Fibroblast of skin of abdomen (primary cell): ENCODE measurements at places on chromosomes 7 and 10.

GRCh38 chr7:55157764-55158105 lies 138.9 kb downstream of the EGFR start:
- no peak for DNase-seq

- DNase-seq = no peak
These were observed 66.8 kb downstream of the ZNF503 start for GRCh38 chr10:75334720-75335119.

DNA sequence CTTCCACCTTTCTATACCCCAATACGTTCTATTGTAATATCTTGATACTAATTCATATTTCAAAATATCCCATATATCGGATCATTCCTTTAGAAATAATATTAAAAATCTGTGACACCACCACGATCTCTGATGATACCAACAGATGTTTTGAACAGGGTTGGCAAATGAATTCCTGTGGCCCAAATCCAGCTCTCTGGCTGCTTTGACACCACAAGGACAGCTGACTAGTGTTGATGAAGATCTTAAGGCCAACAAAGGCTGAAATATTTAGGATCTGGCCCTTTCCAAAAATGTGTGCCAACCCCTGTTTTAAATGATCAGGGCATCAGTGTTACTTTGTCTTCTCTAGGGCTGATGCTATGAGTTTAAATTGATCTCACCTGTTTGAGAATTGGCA lies 380.7 kb upstream of the PFKP start:
- DNase-seq = no peak

GRCh38 chr7:74417419-74417971 lies 36.2 kb upstream of the GTF2IRD1 start:
- peak; percentile 51 for DNase-seq

- DNase-seq = no peak
These were observed 78.5 kb downstream of the CREB5 start for GRCh38 chr7:28490831-28491230.

DNA sequence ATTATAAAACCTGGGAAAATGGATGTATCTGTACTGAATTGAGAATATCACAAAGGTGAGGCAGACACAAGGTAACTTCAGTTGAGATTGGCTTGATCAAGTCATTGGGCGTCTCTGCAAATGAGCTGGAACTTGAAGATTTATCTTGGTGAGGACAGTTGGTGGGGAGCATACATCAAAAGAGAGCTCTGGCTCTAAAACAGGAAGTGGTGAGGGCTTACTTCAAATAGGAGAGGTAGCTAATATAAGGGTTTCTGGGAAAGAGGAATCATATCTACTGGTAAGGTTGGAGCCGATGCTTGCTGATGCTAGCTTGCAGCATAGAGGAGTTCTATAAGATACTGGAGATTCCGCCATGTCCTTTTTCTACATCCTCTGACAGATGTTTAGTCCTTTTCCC lies 39.9 kb upstream of the FGL2 start:
- no peak for DNase-seq

DNA sequence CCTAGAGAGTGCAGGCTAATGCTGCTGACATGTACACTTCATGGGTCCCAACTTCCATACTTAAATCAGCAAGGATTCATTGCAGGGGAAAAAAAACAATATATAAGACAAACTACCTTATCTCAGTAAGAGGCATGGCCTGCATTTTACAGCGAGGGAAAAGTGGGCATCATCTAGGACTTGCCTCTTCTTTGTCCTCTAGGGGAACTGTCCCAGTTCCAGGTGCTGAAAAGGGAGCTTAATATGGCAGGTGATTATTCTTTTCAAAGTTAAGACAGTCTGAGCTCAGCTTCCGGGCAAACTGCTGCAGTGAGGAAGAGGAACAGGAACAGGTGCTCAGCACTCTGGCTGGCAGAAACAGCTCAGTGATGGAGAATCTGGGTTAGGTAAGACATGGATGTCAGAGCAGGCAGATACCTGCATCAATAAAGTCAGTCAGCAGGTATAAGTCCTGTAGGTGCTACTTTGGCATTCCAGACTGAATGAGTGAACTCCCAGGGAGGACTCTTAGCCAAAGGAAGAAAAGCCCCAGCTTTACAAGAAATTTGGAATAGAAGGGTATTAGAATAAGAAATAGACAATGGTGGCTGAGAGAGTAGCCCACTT lies 147.2 kb downstream of the TMEM178B start:
- DNase-seq = no peak

DNA sequence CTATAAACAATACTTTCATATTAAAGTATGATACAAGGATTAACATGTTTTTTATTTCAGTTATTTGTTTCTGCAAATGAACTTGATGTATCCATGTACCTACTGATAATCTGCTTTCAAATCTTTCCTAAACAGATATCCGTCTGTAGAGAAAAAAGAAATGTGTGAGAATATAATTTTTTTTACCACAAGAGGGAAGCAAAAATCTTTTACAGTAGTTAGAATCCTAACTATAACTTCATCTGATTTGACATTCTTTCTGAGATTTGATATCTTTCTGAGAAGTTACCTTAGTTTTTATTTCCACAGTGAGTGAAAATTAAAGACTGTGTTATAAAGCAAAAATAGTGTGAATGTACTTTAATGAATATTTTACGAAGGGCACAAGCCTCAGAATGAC lies 203.9 kb upstream of the PCLO start:
- DNase-seq = no peak

DNA sequence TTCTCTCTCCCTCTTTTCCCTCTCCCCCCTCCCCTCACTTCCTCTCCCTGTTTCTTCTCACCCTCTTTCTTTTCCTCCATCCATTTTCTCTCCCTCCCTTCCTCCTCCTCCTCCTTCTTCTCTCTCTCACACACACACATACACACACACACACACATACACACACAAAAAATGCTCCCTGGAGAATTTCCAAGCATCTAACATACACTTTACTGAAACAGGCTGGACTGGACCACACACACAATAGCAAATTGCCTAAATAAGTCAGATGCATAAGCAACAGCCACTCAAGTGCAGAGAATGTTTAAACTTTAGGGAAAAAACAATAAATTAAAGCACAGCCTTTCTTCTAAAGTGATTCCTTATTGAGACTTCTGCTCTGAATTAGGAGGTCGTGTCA lies 267.7 kb downstream of the FGFR2 start:
- DNase-seq = no peak

DNA sequence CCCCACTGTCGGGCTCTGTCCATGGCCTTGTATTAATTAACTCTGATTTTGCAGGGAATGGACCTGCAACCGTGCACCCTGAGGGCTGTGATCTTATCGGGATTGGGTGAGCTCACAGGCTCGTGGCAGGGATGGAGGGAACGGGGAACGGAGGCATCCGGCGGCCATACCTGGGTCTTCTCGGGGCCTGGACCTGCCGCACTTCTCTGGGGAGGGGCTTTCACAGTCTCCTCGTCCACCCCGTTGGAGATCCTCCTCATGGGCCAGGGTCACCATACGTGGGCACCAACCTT lies 57.5 kb upstream of the SHH start:
- no peak for DNase-seq

DNA sequence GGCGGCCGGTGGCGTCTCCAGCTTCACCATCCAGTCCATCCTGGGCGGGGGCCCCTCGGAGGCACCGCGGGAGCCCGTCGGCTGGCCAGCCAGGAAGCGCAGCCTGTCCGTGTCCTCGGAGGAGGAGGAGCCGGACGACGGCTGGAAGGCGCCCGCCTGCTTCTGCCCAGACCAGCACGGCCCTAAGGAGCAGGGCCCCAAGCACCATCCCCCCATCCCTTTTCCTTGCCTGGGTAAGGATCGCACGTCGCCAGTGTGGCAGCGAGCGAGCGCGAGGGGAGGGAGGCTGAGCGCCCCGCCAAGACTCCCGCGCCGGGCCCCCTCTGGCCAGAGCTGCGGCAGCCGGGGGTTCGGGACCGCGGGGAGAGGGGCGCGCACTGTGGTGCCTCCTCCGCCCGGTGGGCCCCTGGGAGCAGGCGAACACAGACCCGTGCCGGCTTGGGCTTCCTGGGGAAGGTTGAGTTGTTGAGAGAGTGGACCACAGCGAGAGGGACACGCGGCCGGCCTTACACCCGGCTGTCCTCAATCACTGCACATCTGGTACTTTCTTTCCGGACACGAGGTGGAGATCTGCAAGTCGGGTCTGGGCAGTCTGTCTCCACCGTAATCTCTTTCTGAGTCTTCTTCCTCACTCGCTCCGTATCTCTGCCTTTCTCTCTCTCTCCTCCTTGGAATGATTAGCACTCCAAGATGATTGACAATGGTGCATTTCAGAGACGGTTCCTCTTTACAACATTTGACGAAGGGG lies 652 bp downstream of the HMX2 start:
- DNase-seq = no peak

DNA sequence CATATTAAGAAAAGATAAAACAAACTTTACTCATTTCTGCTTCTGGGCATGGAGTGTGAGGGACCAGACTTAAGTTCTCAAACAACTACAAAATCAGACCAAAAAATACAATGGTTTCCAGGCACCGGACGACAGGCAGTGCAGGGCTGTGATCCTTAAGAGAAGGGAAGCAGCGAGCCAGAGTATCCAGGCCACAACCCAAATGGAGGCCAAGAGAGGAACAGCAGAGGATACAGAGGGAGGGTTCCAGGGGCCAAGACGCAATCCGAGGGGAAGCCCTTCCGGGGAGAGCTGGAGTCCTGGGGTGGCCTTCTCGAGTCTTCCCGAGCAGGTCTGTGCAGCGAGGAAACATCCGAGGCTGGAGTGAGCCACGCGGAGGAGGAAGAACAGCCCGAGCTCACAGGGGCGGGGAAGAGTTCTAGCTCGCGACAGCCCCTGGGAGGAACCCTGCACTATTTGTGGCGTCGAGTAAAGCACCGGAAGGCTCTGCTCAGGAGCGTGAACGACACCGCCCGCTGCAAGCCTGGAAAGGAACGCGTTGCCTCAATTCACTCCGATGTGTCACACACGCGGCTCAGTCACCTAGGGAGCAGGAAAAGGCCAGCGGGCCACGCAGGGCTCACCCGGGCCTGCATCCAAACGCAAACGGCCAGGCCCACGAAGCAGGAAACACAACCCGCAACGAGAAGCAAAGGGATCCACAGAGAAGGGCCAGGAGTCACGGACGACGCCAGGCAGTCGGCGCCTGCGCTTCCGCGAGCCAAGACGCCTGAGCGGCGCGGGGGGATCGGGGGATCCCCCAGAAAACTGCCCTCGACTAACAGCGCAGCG lies 933 bp upstream of the RNF32 start:
- DNase-seq = peak; percentile 12

DNA sequence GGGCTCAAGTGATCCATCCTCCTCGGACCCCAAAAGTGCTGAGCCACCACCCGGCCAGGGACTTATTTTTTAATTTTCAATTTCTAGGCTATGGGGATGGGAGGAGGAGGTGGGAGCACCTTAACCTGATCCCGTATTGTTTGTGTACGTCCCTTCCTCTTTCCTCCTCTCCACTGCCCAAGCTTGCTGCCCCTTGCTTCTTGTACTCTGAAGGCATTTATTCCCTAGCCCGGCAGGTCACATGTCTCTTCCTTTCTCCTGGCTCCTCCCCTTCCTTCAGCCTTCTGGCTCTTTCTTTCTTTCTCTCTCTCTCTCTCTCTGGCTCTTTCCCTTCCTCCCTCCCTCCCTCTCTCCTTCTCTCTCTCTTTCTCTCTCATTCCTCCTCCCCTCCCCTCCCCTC lies 56.0 kb downstream of the COL26A1 start:
- no peak for DNase-seq

DNA sequence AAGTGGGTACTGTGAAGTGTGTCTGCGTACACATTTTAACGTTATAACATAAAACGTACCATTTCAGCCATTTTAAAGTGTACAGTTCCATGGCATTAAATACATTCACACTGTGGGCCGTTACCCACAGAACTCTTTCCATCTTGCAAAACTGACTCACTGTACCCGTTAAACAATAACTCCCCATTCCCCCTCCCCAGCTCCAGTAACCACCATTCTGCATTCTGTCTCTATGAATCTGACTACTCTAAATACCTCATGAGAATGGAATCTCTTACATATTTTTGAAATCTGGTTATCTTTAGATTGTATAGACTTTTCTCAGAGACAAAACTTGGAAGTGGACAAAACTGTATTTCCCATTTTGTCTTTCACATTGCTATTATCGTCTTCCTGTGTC lies 9.3 kb downstream of the ARL3 start:
- peak; percentile 83 for DNase-seq

DNA sequence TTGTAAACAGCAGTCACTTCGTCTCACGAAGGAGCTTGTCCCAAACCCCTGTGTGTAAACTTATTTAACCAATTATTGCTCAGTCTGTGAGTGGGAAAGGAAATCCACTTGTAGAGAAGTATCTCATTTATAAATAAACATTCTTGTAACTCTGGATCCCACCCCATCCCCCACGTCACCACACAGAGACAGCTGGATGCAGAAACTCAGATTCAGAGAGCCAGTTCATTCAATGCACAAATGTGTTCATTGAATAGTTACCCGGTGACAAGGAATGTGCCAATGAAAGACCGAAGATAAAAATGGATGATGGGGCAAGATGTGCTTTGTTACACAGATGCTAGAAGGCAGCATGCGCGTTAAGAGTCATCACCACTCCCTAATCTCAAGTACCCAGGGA lies 8.3 kb upstream of the OCM start:
- DNase-seq = no peak

GRCh38 chr10:28940158-28940888 lies 263.0 kb downstream of the BAMBI start:
- no peak for DNase-seq

- DNase-seq = no peak
These were observed 12.3 kb upstream of the CTBP2 start for GRCh38 chr10:125172694-125173093.

- no peak for DNase-seq
These were observed 653.9 kb upstream of the FOXK1 start for GRCh38 chr7:4028221-4028620.

DNA sequence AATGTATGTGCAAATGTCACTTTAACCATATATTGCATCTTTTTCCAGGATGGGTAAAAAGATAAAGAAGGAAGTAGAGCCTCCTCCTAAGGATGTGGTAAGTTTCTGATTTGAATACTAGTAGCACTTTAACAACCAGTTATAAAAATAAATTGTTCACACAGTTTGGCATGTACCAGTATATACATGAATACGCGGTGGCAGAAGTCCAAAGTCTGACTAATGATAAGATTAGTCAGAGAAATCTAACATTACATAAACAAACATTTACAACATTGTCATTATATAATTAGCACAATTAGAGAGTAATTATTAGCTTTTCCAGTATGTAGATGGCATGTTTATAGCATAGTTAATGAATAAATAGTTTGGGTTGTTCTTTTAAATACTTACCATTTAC lies 4.1 kb downstream of the ARMC3 start:
- peak; percentile 43 for DNase-seq

DNA sequence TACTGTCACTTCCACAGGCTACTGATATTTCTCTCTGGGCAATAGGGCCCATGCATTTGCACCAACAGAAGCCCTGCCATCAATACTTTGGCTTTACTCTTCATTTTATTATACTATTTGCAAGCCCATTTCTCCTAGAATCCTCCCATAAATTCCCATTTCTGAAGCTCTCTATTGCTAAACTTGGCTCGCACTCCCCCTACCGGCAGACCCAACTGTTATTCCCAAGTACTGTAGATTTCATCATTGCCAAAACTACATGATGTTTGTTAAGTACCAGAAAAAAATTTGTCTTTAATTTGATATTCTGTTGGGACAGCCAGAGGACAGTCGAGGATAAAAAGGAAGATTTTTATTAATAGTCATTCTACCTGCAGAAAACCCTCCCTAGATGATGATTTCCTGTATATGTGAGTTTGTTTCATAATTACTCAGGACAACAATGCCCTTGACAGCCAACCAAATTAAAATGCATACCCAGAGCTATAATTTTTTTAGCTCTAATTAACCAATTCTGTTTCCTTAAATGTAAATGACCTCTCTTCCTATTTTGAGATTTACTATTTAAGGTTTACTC lies 298.6 kb downstream of the REEP3 start:
- peak; percentile 64 for DNase-seq
